ENCODE measurements at places on chromosomes 11 and 22.
A peak's percentile ranks its signal among the peaks of the same experiment; 100 is the strongest.

GRCh38 chr11:63768237-63769041 lies at the start of gene ZFTA:
ZFTA (minus strand) TSS chr11:63768775; CDS start chr11:63768622, 153 bp downstream.
- peak; percentile 49 for DNase-seq

DNA sequence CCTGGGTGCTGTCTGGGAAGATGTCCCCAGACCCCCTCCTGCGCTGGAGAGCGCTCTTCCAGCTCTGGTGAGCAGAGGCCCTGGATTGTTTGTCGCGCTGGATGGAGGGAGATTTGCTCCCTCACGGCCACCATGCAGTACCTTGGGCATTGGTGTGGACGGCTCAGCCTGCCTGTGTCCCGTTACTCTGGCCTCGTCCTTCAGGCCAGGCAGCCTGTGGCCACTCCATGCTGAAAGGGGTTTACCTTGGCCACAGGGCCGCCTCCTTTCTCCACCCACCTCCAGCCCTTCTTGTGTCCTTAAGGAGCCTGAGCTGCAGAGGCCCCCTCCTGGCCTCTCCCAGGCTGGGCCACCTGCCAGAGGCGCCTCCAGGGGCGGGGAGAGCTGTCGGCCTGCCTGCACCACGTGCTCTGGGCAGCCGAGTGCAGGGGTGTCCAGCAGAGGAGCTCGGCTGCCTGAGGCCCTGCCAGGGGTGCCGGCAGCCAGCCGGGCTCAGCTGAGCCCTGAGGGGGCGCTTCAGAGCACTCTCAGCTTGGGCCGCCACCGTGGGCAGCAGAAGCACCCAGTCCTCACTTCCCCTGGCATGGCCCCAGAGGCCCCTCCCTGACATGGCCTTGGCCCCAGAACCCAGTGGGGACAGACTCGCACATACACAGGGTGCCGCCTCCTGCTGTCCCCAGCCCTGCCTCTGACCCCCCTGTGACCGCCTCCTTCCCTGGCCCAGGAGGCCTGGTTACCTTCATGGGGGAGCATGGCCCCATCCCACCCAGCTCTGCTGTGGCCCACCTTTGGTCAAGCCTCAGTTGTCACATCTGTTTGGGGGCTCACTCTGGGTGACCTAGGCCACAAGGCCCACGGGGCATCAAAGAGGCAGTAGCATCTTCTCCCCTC lies 3.4 kb downstream of the CCND1 start:
- no peak for DNase-seq

DNA sequence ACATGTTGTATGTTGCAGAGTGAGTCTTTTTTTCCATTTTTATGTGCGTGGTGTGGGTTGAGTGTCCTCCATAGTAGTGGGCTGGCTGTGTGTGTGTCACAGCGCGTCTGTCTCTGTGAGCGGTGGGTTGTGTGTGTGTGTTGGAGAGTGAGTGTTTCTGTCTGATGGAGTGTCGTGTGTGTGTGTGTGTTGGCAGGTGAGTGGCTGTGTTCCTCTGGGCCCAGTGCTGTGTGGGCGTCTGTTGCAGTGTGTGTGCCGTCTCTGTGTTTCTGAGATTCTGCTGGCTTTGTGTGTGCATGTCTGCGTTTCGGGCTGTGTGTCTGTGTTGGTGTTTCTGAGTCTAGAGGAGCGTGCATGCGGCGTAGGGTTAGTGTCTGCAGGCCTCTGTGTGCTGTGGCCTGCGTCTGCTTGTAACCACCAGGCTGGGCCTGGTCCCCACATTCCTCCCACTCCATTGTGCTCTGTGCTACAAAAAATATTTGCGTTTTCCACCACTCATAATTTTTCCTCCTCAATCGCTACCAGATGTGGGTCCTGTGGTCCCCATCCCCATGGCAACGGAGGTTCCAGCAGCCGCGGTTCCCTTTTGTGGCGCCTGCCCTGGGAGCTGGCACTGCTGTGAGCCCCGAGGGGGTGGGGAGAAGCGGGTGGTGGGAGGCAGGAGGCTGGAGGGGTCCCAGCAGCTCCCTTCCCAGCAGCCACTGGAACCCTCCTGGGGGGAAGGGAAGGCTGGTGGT lies 15.2 kb downstream of the SCARF2 start:
- no peak for DNase-seq

DNA sequence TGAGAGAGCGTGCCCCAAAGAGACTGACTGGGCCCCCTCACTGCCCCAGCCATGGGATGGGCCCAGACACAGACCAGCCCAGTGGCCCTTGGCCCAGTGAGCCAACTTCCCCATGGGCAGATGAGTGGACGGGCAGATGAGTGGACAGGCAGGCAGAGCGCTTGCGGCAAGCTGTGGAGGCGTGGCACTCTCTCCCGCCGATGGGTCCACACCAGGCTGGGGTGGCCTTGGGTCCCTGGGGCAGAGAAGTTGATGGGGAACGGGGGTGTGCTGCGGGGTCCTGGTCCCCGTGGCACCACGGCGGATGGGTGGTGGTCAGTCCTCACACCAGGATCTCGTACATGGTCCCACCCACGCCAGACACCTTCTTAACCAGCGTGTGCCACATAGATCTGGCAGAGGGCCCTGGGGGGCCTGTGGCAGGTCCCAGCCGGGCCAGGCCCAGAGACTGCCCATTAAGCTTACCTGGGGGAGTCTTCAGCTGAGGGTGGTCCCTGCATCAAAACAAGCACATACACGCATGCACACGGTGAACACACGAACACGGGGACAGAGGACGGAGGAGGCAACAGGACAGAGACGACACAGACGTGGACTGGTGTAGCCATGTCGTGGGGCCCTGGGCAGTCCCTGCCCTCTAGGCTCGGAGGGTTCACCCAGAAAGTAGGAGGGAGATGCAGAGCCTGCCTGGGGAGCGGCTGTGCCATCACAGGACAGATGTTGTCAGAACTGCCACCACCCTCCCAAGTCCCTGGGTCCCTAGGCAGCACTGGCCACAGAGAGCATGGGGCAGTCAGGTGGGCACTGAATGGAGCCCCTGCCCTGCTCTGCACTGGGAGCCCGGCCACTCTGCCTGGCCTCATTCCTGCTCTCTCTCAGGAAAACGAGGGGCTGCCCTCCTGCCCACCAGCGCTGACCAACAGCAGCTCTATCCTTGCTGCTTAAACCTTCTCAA lies 182.2 kb downstream of the IGLL1 start:
- no peak for DNase-seq

DNA sequence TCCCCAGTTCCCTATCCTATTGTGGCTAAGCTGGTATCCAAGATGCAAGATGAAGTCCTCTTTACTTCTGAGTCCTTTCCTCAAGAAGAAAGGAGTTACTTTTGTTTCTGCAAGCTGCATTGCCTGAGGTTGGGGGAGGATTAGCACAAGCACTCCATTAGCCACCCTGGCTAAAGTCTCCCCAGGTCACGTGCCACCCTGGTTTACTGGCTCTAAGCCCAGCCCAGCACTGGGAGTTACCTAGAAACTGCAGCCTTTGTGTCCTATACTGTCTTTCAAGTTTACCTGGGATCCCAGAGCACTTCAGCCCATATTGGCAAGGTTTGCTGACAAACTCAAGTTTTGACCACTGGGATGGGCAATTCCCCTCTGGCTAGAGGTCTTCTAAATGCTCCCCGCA lies 78.4 kb upstream of the DBX1 start:
- no peak for DNase-seq

DNA sequence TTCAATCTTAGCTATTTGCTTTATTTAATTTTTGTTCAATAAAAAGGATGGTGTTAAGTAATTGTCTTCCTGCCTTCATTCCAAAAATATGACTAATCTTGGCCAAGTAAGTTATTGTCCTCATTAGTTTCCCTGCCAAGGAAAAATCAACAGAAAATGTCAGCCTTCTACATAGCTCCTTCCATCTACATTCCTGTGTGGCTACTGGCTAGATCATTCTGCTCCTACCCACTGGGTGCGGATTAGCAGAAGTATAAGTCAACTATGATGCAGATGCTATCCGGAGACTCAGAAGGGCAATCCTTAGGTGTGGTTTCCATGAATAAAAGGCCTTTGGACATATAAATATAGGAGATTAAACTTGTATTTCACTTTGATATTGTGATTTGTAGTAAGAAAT lies 154.4 kb downstream of the SBF2 start:
- DNase-seq, result no peak

- DNase-seq, result no peak
Measured at GRCh38 chr11:31827455-31828206, 16.5 kb upstream of the PAX6 start.

- no peak for DNase-seq
Measured at GRCh38 chr11:16440136-16440535, 83.8 kb upstream of the SOX6 start.

DNA sequence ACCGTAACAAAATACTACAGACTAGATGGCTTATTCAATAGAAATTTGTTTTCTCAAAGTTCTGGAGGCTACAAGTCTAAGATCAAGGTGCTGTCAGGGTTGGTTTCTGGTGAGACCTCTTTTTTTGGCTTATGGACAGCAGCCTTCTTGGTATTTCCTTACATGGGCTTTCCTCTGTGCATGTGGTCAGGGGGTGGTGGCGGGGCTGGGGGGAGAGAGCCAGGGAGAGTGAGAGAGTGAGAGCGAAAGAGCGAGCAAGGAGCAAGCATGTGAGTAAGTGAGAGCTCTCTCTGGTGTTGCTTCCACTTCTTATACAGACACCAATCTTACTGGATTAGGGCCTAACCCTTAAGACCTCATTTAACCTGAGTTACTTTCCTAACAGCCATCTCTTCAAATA lies 181.5 kb downstream of the TMEM135 start:
- no peak for DNase-seq

DNA sequence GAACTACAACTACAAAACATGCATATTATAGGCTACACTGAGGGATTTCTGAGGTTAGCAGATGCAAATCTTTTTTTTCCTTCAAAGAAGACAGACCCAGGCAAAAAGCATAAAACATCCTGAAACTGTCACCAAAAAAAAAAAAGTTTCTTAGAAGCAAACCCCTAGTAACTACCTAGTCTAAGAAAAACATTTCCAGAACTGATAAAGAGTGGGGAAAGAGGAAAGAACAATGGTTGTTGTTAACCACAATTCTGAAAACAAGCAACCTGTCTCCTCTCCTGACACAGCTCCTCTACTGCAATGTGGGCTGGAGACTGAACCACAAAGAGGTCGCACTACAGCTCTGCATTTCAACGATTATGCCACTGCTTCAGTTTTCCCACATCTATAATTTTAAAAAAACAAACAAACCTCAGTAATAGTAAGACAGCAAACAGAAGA lies 15.0 kb downstream of the DENND5A start:
- peak; percentile 59 for DNase-seq

DNA sequence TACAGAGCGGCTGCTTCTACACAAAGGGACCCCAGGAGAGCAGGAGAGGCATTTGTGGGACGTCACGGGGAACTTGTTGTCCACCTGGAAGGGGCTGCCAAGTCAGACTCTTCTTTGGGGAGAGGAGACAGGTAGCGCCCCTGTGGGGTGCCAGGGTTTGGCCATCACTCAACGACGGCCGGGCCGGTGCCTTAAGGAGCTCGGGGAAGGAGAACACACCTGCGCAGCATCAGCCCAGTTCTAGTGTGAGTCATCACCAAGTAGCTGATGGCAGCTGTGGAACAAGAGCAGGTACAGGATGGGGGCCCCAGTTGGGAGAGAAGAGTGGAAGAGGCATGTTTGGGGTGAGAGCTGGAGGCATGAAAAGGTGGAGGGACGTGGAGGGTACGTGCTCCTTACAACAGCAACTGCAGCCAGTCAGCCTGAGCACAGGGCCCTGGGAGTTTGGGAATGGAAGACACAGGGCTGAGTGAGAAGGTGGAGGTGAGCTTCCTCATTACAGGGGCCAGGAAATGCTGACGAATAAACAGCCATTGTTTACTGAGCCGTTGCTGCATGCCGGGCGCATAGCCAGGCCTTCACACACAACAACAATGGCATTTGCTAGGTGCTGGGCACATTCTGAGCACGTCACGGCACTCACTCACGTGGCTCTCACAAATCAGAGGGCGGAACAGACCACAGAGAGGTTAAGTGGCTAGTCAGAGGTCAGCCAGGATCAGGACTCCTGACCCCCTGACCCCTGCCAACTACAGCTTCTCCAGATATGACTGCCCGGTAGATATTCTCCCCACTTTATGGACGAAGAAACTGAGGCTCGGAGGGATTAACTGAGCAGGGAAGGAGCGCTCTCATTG lies 29.1 kb upstream of the TP53I11 start:
- DNase-seq, result no peak

DNA sequence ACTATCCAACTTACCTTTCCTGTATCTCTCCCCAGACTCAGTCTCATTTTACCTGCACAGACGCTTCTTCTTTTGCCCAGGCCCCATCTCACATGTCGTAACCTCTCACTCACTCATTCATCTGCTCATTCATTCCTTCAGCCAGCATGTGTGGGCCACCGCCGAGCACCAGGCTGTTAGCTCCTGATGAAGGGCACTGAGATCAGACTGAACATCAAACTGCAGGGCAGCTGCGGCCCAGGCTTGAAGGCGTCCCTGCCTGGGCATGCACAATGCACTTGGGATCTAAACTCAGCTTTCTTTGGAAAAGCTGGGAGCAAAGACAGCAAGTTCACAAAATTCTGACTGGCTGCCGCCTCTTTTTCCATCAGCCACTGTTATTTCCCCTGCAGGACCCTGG lies 1456.3 kb downstream of the BRD1 start:
- DNase-seq, result no peak

DNA sequence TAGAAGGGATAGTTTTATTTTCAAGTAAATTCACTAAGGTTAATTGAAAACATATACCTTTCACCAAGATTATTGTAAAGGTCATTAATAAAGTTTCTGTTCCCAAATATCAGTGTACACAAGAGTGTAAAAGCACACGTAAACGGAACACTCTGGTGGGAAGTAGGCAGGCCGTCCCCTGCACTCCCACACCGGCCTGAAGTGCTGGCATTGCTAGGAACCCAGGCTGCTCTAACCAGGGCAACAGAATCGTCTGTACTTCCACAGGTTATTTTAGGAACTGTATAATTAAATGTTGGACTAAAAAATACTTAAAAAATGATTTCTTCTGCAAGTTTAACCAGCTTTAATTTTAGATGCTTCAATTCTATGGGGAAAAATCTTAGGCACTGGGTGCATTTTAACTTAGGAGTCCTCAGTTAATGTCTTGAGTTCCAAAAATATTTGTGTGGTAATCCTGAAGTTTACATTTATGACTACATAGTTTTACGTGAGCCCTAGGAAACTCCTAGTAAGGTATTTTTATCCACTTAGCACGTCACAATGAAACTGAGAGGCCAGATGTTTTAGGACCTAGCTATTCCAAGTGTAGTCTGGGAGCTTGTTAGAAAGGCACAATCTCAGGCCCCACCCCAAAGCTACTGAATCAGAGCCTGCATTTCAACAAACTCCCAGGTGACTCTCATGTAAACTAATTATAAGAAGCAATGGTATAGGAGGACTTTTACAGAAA lies 31.2 kb downstream of the KMT5B start:
- DNase-seq, result no peak
